Epithelial cell of proximal tubule (primary cell): ENCODE measurements at places on chromosomes 16 and 17.

DNA sequence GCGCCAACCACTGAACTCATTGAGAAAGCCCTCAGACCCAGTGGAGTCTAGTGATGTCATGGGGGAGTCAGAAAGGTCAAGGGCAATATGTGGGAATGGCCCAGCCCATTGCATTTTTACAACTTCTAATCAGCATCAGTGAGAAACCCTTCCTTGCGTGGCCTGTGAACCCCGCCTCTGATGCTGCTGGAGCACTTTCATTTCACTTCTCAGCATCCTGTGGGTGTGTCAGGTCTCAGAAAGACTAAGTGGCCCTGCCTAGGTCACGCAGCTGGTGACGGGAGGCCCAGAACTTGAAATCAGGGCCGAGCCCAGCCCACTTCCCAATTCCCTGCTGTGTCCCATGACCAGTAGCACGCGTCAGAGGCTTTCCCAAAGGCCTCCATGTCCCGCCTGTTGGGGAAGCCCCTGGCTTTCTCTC is 6.1 kb downstream of the DNAI2 start:
- DNase-seq, result no peak

GRCh38 chr17:34709158-34709754 is 129.9 kb downstream of the TMEM132E start:
- DNase-seq, result peak; percentile 56

GRCh38 chr16:51148678-51149228 is 2.3 kb downstream of the SALL1 start:
- no peak for DNase-seq

GRCh38 chr17:44222112-44222869 is 2.8 kb upstream of the UBTF start:
- no peak for DNase-seq

DNA sequence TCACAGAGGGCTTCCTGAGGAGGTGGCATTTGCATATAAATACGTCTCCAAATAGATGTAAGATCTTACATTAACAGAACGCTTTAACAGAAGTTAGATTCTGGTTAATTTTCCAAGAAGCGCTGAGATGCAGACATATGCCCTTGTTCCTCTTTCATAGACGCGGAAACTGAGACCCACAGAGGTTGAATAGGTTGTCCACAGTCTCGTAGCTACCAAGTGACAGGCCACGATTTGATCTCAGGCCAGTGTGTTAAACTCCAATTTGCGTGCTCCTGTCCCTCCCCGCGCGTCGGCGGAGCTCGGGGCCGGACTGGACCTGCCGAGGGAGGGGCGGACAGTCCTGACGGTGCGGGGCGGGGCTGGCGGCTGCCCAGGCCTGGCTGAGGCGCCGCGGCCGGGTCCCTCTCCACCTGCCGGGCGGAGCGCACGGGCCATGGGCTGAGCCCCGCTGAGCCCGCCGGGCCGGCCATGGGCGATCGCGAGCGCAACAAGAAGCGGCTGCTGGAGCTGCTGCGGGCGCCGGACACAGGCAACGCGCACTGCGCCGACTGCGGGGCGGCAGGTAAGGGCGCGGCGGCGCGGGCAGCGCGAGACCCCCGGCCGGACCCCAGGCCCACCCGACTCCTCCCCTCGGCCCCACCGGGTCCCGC is at the start of gene ADAP2:
ADAP2 (plus strand) TSS at position 402 of the 653 bp plus-strand sequence; CDS start at position 472, 70 bp downstream.
- no peak for DNase-seq

- no peak for DNase-seq
Observed at GRCh38 chr17:46152423-46152822, 40.8 kb downstream of the KANSL1 start.

- no peak for DNase-seq
Observed at GRCh38 chr17:57447990-57448758, 191.9 kb downstream of the MSI2 start.

GRCh38 chr16:89164436-89164835 is 7.1 kb upstream of the CDH15 start:
- DNase-seq, result no peak

- no peak for DNase-seq
Observed at GRCh38 chr17:66686601-66687000, 148.3 kb upstream of the CACNG5 start.

DNA sequence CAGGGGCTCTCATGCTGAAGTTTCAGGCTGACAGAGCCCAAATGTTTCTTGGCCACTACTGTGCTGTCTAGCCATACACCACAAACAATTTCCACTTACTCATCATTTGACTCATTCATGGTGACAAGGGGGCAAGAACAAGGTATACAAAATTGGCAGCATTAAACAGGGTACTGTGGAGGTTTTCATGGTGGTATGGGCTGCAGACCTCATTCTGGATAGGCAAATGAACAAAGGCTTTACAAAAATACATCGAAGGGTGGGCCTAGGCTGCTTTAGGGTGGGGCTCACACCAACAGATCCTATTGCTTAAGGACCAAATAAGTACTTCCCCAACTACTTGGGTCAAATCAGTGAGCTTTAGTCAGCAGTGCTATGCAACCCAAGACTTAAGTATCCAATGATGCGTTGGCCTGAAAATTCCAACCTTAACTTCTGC is 53.0 kb downstream of the N4BP1 start:
- no peak for DNase-seq

- no peak for DNase-seq
Observed at GRCh38 chr16:1731603-1732002, 25.6 kb downstream of the MAPK8IP3 start.

DNA sequence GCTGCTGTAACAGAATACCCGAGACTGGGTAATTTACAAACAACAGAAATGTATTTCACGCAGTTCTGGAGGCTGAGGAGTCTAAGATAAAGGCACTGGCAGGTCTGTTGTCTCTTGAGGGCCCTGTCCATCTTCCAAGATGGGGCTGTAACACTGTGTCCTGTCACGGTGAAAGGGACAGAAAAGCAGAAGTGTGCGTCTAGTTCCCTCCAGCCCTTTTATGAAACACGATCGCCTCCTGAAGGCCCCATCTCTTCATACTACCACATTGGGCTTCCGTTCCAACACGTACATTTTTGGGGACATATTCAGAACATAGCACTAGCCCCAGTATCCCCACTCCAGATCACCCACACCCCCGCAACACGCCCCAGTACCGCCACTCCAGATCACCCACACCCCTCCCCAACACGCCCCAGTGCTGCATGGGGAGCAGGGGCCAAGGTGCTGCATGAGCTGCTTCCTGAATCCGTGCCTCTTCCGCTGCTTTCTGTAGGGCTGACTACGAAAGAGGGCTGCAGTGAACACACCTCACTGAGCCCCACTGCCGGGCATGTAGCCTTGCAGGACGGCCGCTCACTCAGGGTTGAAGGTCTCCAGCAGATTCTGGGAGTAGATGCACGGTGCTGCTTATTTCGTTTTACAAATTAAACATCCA is 91.9 kb downstream of the RPTOR start:
- DNase-seq, result no peak

DNA sequence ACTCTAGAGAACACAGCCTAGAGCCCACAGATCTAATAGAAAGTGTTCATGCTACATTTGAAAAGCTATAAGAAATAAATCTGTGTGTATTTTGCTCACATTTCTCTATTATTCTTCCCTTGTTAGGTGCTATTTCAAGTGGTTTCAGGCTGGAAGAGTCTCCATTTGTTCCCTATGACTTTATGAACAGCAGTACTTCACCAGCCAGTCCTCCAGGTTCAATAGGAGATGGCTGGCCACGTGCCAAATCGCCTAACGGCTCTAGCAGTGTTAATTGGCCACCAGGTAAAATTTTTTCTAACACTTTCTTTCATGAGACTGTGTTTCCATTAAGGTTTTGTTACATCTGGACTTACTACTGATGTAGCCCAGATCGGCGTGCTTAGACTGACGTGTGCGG is 30.7 kb upstream of the SLC5A11 start:
- no peak for DNase-seq

GRCh38 chr17:10327640-10328039 is 45.2 kb downstream of the MYH13 start:
- peak; percentile 6 for DNase-seq

GRCh38 chr17:36682773-36683172 is 81.4 kb downstream of the MRM1 start:
- DNase-seq, result no peak

GRCh38 chr17:39643271-39643670 is 6.3 kb downstream of the STARD3 start:
- no peak for DNase-seq

DNA sequence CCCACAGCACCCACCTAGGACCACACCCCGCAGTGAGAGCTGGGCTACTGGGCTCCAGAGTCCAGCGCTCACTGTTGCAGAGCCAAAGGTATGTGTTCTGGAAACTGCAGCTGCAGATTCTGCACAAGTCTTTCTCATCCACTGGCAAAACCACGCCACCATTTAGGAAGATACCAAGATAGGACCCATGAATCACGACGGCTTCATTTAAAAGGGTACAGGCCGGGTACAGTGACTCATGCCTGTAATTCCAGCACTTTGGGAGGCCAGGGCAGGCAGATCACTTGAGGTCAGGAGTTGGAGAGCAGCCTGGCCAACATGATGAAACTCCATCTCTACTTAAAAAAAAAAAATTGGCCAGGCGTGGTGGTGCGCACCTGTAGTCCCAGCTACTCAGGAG is 18.8 kb downstream of the FOXF1 start:
- no peak for DNase-seq

- DNase-seq, result no peak
Observed at GRCh38 chr16:87132361-87133014, 184.7 kb downstream of the C16orf95 start.

GRCh38 chr17:68435876-68436842 is 21.1 kb downstream of the WIPI1 start:
- DNase-seq, result no peak

DNA sequence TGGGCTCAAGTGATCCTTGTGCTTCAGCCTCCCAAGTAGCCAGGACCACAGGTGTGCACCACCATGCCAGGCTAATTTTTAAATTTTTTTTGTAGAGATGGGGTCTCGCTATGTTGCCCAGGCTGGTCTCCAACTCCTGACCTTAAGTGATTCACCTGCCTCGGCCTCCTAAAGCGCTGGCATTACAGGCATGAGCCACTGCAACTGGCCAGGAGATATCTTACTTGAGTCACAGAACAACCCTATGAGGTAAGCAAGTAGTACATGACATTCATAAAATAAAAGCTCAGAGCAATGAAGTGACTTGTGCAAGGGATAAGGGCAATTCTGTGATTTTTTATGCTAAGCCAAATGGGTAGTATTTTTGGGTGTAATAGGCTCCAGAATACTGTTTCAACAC is 57.3 kb downstream of the CDC27 start:
- DNase-seq, result no peak

- no peak for DNase-seq
Observed at GRCh38 chr16:1380195-1380594, 28.5 kb downstream of the GNPTG start.

DNA sequence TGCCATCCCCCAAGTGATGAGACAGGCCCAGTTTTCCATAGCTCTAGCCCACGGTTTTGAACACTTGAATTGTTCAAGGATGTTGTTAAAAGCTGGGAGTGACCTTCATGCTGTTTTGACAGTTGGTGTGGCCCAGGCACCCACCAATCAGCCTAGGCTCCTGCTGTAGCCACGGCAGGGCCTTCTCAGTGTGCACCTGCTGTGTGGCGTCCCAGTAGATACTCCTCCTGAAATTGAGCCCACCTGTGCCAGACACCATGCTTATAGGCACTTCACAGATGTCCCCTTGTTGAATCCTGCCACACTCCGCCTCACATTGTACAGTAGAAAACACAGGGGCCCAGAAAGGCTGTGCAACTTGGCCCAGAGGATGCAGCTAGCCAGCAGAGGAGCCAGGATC is 86.4 kb downstream of the SOCS1 start:
- DNase-seq, result no peak

DNA sequence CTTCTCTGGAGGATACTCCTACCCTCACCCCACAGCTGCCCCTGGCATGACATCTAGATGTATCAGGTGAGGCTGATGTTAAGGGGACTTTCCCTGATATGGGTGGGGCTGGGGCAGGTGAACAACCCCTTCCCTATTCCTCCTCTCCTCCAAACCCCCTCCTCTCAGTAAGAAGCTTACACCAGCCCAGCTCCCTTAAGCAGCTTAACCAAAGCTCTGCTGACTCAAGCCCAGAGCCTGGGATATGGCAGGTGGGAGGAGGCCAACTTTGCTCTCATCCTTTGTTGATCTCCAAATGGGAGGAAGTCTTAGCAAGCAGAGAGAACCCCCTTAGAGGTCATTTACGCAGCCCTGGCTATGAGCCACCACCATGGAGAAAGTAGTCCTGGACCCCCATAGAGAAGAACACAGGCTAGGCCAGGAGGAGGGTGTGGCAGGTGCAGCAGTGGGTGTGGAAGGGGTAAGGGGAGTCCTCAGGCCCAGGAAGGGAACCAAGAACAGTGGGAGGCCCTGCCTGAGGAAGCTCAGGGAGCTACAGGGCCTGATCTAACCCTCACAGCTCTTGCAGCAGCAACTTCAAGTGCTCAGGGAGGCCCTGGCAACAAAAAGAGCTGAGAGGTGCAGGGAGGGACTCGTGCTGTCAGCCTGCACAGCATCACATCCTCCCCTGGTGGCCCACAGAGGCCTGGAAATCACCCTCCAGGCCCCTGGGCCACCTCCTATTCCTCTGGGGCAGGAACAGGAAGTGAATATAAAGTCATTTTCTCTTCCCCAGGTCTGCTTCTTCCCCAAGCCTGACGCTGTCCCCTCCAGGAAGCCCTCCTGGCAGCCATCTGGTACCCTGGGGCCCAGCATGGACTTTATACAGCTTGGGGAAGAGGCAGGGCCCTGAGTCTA is 2.9 kb downstream of the UNC119 start:
- no peak for DNase-seq

DNA sequence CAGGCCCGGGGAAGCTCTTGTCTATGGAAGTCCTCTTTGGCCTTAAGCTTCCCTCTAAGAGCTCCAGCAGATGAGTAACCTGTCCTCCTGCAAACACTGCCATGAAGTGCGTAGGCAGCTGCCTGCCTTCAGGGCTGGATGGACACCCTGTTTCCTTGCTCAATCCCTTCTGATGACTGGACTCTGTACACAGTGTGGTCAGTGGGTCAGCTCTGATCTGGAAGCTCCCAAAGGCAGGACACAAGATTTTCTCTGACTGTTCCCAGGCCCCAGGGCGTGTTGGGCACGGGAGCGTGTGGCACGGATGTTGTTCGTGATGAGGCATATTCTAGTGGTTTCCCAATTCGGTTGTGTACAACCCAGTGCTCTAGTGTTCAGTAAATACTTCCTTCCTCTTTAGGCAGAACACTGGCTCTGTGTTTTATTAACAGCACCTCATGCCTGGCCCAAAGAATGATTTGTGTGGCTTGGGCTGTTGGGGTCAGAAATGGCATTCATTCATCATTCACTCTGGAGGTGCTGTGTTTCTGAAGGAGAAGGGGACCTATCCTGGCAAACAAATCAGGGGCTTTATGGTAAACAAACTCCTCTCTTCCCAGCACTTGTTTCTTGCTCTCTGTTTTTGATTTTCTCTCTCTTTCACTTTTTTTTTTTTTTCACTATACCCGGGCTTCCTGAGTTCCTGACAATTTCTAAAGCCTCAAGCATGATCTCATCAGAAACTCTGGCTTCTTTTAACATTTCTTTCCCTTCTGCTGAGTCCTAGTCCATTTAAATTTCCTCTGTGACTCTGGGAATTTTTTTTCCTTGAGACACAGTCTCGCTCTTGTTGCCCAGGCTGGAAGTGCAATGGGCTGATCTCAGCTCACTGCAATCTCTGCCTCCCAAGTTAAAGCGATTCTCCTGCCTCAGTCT is 12.0 kb upstream of the RNF157 start:
- peak; percentile 100 for DNase-seq

- DNase-seq, result no peak
Observed at GRCh38 chr16:12089492-12090150, 113.1 kb downstream of the SNX29 start.

- no peak for DNase-seq
Observed at GRCh38 chr17:77925831-77926543, 32.5 kb upstream of the TNRC6C start.
